ENCODE measurements at places on chromosomes 7 and 10. TPM values are rescaled to one million over a fixed set of nuclear protein-coding genes. Genes with fewer than 3 reads are reported as not detected.

GRCh38 chr7:130947792-130948580 is 214.0 kb upstream of the KLF14 start:
- peaks cover 60% of the 10 kb centered on the region for H3K4me1 ChIP-seq
- peaks cover 56% of the 10 kb centered on the region for H3K36me3 ChIP-seq
- H3K27me3 ChIP-seq, result no peaks in the 10 kb centered on the region

DNA sequence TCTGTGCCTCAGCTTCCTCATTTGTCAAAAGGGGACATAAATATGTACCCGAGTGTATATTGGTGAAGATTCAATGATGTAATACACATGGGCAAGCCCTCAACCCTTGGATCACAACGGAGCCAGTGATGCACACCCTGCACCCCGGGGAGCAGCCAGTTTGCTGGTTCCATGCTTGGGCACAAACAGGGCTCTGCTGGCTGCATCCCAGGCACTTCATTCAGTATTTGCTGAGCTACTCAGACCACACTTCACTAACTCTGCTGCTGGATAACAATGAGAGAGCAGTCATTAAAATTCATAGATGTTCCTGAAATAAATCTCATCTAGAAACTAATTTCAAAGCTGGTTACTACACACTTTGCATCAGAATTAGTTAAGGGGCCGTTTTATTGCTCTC is 72.0 kb downstream of the SCRN1 start:
- no peaks in the 10 kb centered on the region for H3K36me3 ChIP-seq
- H3K27me3 ChIP-seq, result no peaks in the 10 kb centered on the region
- no peaks in the 10 kb centered on the region for H3K4me1 ChIP-seq
- H3K4me3 ChIP-seq, result no peak overlapping the region

- H3K36me3 ChIP-seq, result peaks cover 39% of the 10 kb centered on the region
- H3K27ac ChIP-seq, result no peak overlapping the region
- no peak for DNase-seq
- H3K4me3 ChIP-seq, result no peak overlapping the region
Measured at GRCh38 chr7:135180122-135180521, 9.6 kb upstream of the CYREN start.

- H3K27me3 ChIP-seq, result no peaks in the 10 kb centered on the region
- H3K36me3 ChIP-seq, result peaks cover 47% of the 10 kb centered on the region
- H3K4me1 ChIP-seq, result no peaks in the 10 kb centered on the region
- H3K4me3 ChIP-seq, result no peak overlapping the region
- DNase-seq, result no peak
Measured at GRCh38 chr7:99362801-99363200, 11.7 kb upstream of the ARPC1B start.

- peaks cover 38% of the 10 kb centered on the region for H3K27me3 ChIP-seq
- H3K27ac ChIP-seq, result no peak overlapping the region
- H3K4me3 ChIP-seq, result no peak overlapping the region
- H3K4me1 ChIP-seq, result no peaks in the 10 kb centered on the region
- no peak for DNase-seq
- H3K36me3 ChIP-seq, result no peaks in the 10 kb centered on the region
Measured at GRCh38 chr7:116665332-116665996, 6.5 kb upstream of the MET start.

DNA sequence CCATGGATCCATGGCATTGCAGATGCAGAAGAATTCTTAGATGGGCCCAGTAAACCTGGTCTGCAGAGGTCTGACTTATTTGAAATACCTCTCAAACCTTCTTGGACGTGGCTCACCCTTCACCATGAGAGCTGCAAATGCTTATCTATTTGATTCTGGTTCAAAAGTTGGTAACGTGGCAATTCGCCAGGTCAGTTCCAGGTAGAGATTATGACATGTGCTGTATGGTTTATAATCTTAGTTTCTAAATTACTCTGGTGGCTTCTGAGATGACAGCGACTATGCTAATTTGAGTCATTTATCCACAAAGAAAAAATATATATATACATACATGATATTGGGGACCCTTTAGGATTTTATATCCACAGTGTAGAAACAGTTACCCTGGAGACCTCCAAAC is 68.8 kb downstream of the NRP1 start:
- peaks cover 2% of the 10 kb centered on the region for H3K36me3 ChIP-seq
- H3K27ac ChIP-seq, result no peak overlapping the region
- H3K27me3 ChIP-seq, result peaks cover 29% of the 10 kb centered on the region
- peak; percentile 84 for DNase-seq
- H3K4me1 ChIP-seq, result peaks cover 22% of the 10 kb centered on the region

- no peak overlapping the region for H3K27ac ChIP-seq
- H3K27me3 ChIP-seq, result no peaks in the 10 kb centered on the region
- H3K4me3 ChIP-seq, result no peak overlapping the region
Measured at GRCh38 chr7:68224041-68224741, 1227.6 kb downstream of the TYW1 start.

- H3K4me3 ChIP-seq, result no peak overlapping the region
- H3K27ac ChIP-seq, result no peak overlapping the region
- H3K27me3 ChIP-seq, result peaks cover 1% of the 10 kb centered on the region
- H3K4me1 ChIP-seq, result no peaks in the 10 kb centered on the region
Measured at GRCh38 chr7:4270268-4270667, 411.8 kb upstream of the FOXK1 start.

- no peak overlapping the region for H3K4me3 ChIP-seq
- no peaks in the 10 kb centered on the region for H3K4me1 ChIP-seq
- DNase-seq, result no peak
- H3K27me3 ChIP-seq, result peaks cover 6% of the 10 kb centered on the region
Measured at GRCh38 chr7:121039510-121039822, 51.0 kb downstream of the CPED1 start.

DNA sequence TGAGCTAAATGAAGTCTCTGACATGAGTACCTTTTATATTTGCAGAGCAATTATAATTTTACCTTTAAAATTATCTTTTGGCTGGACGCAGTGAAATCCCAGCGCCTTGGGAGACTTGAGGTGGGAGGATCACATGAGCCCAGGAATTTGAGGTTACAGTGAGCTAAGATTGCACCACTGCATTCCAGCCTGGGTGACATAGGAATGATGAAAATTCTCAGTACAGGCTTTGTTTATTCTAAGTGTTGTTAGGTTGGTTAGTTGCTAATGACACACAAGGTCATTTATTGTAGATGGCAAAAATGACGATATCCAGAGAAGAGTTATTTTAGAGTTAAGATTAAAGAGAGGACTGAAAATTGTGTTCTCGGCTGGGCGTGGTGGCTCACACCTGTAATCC is 87.6 kb downstream of the XRCC2 start:
- H3K27me3 ChIP-seq, result no peaks in the 10 kb centered on the region
- no peak overlapping the region for H3K27ac ChIP-seq

- H3K27me3 ChIP-seq, result no peaks in the 10 kb centered on the region
- DNase-seq, result peak; percentile 43
- no peak overlapping the region for H3K4me3 ChIP-seq
- H3K4me1 ChIP-seq, result peaks cover 25% of the 10 kb centered on the region
- no peak overlapping the region for H3K27ac ChIP-seq
Measured at GRCh38 chr7:140036224-140036962, 26.4 kb downstream of the PARP12 start.

DNA sequence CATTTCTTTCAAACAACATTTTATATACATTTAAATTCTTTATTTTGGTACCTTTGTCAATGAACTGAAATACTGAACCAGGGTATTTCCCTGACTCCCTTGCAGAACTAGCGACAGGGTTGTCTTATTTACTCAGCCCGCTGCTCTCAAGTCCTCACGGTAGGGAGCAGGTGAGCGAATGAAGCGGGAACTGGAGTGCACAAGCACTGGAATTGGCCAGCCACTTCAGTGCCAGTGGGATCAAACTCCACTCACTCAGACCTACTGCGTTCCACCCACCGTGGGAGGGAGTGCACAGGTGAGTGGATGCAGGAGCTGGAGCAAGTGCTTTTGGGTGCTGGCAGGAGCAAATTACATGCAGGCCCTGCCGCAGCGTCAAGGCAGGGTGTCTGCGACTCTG is 28.1 kb upstream of the NEUROD6 start:
- no peaks in the 10 kb centered on the region for H3K4me1 ChIP-seq
- H3K36me3 ChIP-seq, result no peaks in the 10 kb centered on the region
- H3K27ac ChIP-seq, result no peak overlapping the region
- H3K27me3 ChIP-seq, result no peaks in the 10 kb centered on the region
- DNase-seq, result no peak

DNA sequence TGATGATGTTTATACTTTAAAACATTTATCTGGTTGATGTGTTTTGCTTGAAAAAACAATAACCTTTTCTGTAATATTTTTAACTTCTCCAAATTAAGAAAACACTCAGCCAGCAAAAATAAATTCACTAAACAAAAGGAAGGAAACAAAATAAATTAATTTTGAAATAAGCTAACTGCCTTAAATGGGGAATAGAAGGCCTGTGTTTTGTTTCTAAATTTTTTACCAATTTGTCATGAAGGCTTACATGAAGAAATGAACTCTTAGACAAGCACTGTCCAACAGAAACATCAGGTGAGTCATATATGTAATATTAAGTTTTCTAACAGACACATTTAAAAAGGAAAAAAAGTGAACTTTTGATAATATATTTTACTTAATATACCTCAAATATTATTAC is 68.5 kb downstream of the LRRN3 start:
- no peak overlapping the region for H3K27ac ChIP-seq
- H3K4me1 ChIP-seq, result peaks cover 9% of the 10 kb centered on the region
- no peaks in the 10 kb centered on the region for H3K27me3 ChIP-seq
- H3K36me3 ChIP-seq, result no peaks in the 10 kb centered on the region

DNA sequence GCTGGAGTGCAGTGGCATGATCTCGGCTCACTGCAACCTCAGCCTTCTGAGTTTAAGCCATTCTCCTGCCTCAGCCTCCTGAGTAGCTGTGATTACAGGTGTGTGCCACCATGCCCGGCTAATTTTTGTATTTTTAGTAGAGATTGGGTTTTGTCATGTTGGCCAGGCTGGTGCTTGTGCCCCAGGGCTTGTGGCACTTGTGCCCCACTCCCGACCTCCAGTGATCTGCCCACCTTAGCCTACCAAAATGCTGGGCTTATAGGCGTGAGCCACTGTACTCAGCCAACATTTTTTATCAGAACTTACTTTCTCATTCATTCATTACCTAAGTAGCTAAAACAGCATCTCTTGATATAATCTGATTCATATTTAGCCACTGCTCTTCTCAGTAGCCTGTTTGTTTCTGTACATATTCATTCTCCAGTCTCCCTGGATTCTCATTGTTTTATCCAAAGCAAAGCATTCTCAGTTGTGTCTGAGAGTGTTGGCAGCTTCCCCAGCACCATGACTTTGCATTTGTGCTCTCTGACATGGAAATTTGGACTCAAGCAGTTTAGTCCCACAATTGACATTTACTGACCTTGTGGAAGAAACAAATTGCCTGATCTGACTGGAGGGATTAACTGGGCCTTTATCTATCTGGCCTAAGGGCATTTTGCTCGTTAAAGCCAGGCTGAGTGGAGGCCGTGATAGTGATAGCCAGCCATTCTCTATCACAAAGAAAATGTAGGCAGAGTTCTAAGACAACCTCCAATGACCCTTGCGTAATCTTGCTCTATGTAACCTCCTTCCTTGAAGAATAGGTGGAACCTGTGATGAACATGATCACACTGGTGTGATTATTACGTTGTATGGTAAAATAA is 44.9 kb downstream of the AKR1B15 start:
- no peak overlapping the region for H3K27ac ChIP-seq
- H3K36me3 ChIP-seq, result no peaks in the 10 kb centered on the region
- H3K4me3 ChIP-seq, result no peak overlapping the region
- peaks cover 4% of the 10 kb centered on the region for H3K27me3 ChIP-seq
- no peaks in the 10 kb centered on the region for H3K4me1 ChIP-seq
- no peak for DNase-seq

DNA sequence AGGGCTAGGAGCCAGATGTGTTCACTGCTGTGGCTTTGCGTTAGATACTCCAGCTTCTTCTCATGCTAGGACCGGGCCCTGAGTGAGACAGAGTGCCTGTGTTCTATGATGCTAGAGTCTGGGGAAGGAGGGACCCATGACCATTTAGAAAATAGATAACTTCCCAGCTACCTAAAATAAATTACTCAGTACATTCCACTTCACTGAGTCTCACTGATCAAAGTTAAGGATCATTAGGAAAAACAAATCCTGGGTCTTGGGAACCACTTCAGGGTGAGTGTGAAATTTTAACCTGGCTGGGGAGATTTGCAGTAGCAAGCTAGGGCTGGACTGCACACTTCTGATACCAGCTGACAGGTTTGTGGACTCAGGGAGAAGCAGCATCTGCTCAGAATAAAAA is 138.1 kb downstream of the EMX2 start:
- no peak for DNase-seq
- H3K4me3 ChIP-seq, result no peak overlapping the region
- peaks cover 10% of the 10 kb centered on the region for H3K27me3 ChIP-seq
- no peaks in the 10 kb centered on the region for H3K4me1 ChIP-seq
- no peak overlapping the region for H3K27ac ChIP-seq

GRCh38 chr10:21954690-21955089 is 48.8 kb downstream of the DNAJC1 start:
- no peak overlapping the region for H3K27ac ChIP-seq
- DNase-seq, result no peak
- peaks cover 7% of the 10 kb centered on the region for H3K4me1 ChIP-seq

DNA sequence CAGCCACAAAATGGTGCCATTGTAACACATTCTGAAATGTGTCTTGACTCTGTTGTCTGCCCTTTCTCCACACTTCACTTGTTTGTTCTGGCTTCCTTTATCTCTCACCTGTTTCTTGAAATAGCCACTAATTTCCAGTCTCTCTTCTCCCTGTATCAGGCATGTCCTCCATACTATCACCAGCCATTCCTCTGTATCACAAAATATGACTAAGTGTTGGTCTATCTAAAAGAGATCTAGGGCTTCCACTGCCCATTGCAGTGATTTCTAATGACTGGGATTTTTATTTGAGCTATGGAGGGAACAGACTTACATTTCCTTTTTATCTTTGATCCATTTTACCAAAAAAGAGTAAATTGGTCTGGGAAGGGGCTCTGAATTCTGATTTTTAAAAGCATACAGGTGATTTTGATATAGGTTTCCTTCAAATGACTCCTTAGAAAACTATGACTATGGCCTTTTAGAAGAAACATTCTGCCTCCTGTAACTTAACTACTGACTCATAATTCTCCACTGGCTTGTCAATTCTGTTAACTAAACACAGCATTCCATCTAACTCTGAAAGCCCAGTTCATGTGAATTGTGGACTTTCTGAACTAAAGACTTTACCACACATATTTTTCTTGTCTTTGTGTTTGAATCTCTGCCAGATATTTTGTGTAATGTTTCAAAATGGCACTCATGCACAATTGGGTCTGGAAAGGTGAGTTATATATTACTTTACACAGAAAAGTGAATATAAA is 1121.4 kb downstream of the XPNPEP1 start:
- no peaks in the 10 kb centered on the region for H3K36me3 ChIP-seq
- no peak overlapping the region for H3K4me3 ChIP-seq
- no peaks in the 10 kb centered on the region for H3K4me1 ChIP-seq
- no peak for DNase-seq
- H3K27me3 ChIP-seq, result no peaks in the 10 kb centered on the region

GRCh38 chr10:60652628-60653027 is 125.7 kb upstream of the CDK1 start:
- peaks cover 38% of the 10 kb centered on the region for H3K4me1 ChIP-seq
- no peaks in the 10 kb centered on the region for H3K27me3 ChIP-seq
- peaks cover 7% of the 10 kb centered on the region for H3K36me3 ChIP-seq
- no peak overlapping the region for H3K27ac ChIP-seq

Gene EVX1
- total RNA-seq, result not detected

Gene GPR85
- total RNA-seq, result not detected

Gene CASTOR2
- 2.5 TPM for total RNA-seq

Gene BAMBI
- 0.16 TPM for total RNA-seq

Gene NCAPG2
- 85.4 TPM for total RNA-seq

Gene TMEM178B
- 0.23 TPM for total RNA-seq

Gene GPR158
- total RNA-seq, result not detected

Gene NEUROG3
- 0.21 TPM for total RNA-seq

Gene WDR86
- not detected for total RNA-seq

Gene MMRN2
- not detected for total RNA-seq

Gene CYP17A1
- total RNA-seq, result not detected

Gene CNNM1
- 1.5 TPM for total RNA-seq

Gene CTBP2
- 0.21 TPM for total RNA-seq
